Stromal cell of bone marrow (primary cell): ENCODE measurements at places on chromosomes 16 and 17.

DNA sequence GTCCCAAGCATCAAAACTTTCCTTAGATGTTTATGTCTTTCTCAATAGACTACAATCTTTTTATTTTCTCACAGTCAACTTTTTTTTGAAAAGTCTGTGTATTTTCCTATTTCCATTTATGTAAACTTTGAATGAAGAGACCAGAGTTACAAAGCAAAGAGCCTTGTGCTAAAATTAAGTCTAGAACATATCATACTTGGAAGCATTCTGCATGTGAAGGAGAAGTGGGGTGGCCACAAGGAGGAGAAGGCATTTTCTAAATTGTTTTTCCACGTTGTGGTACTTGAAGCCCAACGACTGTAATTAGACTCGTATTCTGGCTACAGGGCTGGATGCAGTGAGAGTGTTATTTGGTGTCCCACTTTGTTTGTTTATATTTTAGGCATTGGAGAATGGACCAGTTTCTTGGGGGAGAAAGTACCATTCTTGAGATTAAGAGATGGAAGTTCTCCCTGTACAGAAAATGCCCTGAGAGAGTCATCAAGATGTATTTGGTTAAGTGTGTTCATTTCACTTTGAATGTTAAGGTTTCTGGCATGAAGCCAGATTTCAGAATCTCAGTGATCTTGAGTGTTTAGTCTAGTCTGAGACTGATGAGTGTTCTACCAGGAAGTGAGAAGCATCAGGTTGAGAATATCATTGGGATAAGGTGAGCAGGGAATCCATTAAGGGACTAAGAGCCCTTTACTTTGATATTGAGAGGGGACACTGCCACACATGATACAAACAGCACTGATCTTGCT is 71.6 kb downstream of the MAP2K6 start:
- DNase-seq: no peak

DNA sequence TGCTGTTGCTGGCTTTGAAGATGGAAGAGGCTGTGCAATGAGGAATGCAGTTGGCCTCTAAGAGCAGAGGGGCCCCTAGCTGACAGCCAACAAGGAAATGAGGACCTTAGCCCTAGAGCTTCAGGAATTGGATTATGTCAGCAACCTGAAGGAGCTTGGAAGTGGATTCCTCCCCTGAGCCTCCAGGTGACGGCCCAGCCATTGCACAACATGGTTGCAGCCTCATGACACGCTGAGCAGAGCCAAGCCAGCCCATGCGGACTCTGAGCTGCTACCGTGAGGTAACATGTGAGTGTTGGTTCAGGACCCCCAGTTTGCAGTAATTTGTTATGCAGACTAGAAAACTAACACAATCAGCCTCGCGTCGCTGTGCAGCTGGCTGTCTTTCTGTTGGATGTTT is 20.2 kb downstream of the CCDC42 start:
- DNase-seq: no peak

DNA sequence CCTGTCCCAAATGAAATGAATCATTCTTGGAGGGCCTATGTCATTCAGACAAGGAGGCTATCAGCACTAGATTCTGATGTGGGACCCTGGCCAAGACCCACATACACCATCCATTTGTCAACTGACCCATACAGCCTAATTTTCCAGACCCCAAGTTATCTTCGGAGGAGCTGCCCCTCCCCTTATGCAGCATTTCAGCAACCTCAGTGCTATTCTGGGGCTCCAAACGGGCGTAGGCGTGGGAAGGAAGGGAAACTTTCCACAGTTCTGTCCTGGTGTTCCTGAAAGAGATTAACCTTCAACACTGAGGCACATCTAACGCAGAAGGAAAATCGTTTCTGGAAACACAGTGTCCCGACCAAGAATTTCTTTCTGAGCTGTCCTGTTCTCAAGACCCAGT is 86.7 kb downstream of the MYH11 start:
- DNase-seq: no peak

GRCh38 chr17:44905006-44906000 is 6.1 kb upstream of the EFTUD2 start:
- no peak for DNase-seq

DNA sequence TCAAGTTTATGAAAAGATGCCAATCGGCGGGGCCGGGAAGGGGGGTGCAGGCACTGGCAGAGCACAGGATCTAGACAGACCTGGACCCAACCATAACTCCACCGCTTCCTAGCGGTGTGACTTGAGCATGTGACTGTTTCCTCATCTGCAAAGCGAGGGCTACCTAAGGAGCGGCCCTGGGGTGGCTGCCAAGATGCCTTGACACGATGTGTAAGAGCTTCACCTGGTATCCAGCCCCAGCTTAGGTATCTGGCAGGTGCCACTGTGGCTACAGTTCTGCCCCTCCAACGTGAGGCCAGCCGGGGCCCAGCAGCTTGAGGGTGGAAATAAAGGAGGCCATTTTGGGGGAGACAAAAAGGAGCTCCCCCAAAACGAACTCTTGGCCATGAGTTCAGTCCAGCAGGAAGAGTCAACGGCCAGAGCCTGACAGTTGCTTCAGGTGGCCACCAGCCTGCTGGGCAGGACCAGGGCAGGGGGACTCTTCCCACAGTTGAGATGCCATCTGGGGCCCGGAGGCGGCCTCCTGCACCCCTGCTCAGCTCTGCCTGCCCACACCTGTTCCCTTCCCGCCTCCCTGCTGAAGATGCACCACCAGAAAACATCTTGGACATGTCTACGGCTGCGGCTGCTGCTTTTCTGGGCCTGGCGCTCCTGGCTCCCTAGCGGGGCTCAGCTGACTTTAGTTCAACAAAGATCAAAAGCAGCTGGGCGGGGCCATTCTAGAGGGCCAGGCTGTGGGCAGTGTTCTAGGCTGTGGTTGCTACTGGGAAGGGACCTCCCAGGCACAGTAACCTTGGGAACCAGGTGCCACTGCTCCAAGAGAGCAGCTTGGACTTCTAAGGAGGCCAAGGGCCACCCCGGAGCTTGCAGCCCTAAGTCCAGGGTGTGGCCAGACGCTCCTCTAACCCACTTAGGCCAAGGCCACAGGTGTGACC is 3.4 kb upstream of the MTSS2 start:
- DNase-seq: no peak

DNA sequence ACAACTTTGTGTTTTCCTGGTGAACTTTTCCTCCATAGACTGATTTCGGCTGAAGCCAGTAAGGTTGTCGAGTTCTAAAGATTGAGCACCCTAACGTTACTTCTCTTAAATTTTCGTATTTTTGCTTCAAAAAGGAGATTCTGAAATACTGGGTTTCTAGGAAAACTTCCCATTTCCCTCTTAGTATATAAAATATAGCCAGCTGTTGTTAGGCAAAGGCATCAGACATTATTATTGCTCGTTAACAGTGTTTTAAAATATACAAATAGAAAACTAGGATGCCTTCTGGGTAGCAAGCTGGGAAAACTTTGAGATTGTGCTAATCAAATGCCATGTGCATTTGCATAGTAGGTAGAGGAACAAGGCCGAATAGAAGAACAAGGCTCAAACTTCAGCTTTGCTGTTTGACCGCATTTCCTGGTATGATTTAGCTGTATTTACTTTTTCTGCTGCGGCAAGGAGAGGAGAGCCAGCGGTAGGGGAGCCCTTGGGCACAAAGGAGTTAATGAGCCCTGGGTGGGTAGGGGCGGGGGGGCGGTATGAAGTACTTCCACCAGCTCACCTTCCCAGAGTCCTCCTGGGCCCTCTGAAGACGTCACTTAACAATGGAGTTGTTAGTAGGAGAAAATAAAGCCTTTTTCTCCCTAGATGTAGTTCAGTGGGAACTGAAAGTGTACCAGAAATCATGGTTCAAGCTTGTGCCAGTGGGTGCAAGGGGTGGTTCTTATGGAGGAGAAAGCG is 151.9 kb downstream of the MSI2 start:
- no peak for DNase-seq

DNA sequence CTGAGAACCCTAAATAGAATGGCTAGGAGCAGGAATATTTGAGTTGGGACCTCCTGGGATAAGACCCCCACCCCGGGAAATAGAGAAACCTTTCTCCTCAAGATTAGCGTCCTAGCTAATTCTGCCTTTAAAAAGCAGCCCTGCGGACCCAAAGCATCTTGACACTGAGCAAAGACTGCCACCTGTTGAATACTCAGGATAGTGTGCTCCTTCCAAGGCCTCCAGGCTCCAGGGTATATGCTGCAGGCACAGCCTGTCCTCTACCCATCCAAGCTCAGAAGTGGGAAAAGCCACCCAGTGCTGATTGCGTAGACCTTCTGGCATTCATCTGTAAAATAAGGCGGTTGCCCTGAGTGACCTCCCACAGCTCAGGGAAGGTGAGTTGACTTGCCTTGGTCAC is 456.2 kb upstream of the DYNLRB2 start:
- peak; percentile 36 for DNase-seq

DNA sequence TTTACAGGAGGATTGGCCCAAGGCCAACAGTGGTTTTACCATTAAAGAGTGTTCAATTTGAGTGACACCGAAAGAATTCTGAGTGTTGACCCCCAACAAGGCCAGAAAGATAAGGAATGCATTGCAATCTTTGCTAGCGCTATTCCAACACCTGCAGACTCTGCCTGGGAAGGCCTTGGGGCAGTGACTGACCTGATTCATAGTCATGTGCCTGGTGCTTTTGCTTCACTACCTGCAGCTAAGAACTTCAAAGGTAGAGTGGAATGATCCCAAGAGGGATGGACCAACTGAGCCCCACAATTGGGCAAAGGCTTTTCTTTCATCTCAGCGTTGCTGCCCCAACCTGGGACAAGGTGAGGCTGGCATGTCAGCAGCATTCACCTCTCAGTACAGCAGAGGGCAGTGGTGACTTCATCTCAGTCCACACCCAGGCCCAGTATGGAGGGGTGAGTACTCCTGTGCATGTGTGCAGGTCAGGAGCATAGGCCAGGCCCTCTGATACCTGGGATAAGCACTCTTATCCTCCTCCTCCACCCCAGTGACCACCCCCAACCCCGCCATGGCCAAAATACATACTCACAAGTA is 149.6 kb upstream of the GNAO1 start:
- no peak for DNase-seq

DNA sequence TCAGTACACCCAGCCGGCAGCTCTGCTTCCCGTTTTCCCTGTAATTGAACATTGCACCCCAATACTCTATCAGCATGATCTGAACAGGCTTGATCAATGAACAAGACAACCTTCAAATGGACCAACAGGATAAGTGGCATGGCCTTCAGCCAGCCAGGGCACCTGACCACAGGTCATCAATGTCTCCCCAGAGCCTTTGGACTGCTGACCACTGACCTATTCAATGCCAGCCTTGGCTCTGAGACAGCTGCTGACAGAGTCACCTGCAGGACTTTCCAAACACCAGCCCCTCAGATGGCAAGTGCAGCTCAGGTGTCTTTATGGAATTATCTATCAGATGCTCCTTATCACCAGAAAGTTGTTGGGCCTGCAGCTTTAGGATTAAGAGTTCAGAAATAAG is 462.9 kb upstream of the ASIC2 start:
- DNase-seq: no peak
